ENCODE measurements at places on chromosomes 3 and 15.

DNA sequence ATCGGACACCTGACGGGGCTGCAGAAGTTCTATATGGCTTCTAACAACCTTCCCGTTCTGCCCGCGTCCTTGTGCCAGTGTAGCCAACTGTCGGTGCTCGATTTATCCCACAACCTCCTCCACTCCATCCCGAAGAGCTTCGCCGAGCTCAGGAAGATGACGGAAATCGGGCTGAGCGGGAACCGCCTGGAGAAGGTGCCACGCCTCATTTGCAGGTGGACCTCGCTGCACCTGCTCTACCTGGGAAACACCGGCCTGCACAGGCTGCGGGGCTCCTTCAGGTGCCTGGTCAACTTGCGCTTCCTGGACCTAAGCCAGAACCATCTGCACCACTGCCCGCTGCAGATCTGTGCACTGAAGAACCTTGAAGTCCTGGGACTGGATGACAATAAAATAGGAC lies 9.8 kb upstream of the LRRC34 start:
- DNase-seq, result no peak

- DNase-seq, result no peak
These were observed 64.5 kb downstream of the TCF12 start for GRCh38 chr15:56982987-56983386.

DNA sequence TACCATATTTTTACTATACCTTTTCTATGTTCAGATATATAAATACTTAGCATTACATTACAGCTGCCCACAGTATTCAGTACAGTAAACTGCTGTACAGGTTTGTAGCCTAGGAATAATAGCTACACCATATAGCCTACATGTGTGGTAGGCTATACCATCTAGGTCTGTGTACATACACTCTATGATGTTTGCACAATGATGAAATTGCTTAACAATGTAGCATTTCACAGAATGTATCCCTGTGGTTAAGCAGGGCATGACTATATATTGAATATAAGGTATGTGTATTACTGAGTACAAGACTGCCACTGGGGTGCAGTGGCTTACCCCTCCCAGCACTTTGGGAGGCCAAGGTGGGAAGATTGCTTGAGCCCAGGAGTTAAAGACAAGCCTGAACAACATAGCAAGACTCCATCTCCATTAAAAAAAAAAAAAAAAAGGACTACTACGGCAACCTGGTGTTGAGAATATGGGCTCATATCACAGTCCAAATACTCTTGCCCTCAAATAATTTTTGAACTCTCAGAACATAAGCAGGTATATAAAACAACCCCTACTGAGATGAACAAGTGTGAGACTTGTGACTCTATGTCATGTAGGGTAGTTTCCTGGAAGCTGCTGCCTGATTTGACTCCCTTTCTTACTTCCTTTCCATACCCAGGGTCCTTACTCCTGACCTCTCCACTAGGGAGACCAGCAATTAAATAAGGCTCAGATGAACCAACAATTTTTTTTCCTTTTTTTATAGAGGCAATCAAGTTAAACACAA lies 4.8 kb downstream of the PPP1R14D start:
- no peak for DNase-seq

- DNase-seq, result no peak
These were observed 372.1 kb upstream of the ARHGEF26 start for GRCh38 chr3:153749070-153749610.

- DNase-seq, result no peak
These were observed 30.7 kb downstream of the NPTN start for GRCh38 chr15:73602446-73602843.

DNA sequence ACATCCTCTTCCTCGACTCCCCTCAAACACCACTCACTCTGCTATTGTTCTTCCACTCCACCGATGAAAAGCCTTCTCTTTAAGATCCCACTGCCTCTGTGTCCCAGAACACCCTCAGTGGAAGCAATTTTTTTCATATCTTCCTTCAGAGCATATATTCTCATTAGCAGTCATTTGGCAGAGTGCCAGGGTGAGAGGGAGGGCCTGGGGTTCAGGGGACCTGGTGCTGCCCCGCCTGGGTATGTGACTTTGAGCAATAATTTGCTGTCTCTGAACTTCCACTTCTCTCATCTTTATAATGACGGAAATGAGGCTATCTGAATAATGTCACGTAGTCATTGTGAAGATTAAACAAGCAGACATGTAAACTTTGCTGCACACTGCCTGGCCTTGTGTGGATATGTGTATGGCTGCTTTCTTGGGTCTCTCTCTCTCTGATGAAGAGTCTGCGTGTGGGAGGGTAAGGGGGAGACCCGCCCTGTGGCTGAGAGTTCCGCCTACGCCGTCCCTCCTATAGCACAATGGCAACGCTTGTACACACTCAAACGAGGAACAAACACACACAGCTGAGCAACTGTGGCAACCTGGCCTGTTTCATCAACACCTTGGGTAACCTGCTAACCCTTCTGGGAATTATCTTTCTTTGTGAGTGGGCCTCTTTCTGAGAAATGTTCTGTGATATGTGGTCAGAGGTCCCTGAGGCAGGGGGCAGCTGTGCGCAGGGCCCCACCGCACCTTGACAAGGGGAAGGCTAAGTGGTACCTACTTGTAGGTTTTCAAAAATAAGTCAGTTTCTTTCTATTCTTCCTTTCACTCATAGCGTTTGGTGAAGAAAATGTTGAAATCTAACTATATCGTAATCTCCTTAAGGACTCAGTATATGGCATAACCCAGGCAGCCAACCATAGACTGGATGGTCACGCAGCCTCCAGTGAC lies 369.8 kb downstream of the SV2B start:
- no peak for DNase-seq

DNA sequence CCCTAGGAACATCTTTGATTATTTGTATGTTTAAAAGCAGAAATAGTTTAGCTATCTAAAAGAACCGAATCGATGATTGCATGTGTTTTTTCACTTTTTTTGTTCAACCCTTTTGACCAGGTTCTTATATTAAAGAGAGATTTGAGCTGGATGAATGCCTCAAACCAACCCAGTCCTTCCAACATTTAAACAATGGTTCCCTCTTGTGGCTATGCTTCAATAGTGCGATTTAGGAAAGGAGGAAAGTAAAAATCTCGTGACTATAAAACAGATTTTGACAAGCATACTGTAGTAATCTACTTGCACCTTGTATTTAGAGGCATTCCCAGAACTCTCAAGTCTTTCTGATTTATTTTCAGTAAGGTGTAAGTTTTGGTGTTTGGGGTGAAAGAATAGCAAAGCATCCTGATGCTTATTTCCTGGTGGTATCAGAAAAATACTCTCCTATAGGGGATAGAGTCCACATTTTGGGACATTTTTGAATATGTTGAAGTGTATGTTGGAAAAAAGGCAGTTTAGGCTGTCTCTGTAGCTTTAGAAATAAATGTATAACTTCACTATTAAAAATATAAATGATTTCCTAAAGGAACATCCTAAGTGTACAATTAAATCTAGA lies 159.6 kb upstream of the KCNH8 start:
- DNase-seq, result no peak

DNA sequence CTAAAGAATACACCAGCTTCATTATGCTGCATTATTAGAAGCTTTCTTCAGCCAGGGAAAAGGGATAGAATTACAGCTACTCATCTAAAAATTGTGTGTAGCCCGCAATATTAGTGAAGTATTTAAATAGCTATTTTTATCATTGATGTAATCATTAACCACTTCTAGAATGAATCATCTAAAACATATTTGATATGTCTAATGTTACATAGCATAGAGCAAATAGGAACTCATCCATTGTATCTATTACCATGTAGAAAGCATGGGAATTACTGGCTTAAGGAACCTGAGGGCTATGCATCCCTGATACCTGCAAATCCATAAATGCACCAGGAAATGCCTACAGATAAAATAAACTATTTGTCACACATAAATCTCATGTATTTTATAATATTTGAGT lies 54.5 kb upstream of the VGLL3 start:
- DNase-seq, result no peak

- DNase-seq, result no peak
These were observed 30.7 kb downstream of the SEMA7A start for GRCh38 chr15:74402873-74403587.

DNA sequence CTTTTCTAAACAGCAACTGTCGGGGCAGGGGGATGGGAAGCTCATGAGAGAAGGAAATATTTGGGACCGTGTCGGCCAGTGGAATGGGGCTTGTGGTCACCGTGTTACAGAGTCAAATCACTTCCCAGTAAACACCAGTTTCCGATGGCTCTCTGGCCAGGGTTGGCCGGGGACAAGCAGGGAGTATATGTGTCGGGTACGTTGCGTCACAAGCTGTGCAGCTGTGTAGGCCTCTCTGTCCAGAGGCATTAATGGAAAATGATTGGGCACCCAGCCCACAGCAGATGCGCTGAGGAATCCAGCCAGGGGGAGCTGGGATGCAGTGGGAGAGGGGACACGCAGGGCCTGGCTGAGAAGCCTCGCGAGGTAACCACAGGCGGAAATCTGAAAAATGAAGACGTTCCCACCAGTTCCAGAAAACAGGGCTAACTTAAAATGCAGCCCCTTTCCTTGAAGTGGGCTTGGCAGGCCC lies 15.8 kb upstream of the ALDH1A3 start:
- no peak for DNase-seq

DNA sequence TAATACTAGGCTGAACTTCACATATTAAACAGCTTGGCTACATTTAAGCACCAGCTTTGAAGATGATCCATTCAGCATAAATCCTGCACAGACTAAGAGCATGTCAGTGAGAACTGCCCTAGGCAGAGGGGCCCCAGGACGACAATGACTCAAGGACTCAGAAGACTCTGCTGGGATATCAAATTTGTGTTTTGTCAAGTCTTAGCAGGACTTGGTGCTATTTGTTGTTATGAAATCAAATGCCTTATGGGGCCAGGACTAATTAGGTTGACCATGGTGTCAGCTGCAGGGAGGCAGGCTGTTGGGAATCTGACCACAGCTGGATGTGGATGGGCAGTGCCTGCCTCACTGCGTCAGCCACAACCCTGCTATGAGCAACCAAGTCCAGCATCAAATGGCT lies 91.8 kb downstream of the RYR3 start:
- DNase-seq, result no peak

GRCh38 chr3:127671523-127672428 lies 976 bp upstream of the ABTB1 start:
- no peak for DNase-seq

DNA sequence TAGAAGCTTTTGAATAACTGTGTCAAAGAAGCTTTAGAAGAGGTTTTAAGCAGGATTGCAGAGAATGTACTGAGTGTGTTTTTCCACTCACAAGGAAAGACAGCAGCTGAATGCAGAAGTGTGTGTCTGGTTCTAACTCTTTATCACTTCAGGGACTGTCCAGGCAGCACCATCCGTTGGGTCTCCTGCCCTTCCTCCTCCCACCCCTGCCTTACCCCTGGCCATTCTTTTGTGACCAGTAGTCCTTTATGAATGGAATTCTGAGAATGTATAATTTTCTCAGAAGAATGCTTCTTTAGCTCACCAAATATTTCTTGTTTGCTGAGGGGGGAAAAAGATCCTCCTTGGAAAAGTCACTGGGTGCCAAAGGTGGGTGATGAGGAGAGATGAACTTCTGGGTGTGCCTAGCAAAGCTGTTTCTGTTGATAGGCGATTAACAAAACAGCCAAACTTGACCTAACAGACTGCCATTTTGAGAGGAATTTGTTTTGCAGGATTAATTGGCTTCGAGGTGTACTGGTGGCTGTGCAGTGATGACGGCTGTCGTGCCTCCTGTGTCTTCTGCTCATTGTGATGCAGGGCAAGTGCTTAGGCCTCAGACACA lies 70.9 kb downstream of the IGF1R start:
- no peak for DNase-seq

GRCh38 chr15:34773917-34774316 lies 19.1 kb upstream of the GJD2 start:
- no peak for DNase-seq

DNA sequence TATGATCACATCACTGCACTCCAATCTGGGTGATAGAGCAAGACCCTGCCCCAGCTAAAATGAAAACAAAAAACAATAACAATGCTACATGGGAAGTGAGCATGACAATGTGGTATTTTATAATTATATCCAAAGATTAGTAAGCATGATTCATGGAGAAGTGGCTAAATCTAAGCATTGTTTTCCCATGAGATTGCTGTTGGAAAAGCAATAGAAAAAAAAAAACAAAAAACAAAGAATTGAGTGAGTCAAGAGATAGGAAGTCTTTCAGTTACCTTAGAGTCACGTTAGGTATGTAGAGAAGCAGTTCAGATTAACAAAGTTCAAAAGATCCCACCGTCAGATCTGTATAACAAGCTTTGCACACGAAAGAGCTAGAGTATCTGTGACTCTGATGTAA lies 210.3 kb upstream of the CNTN6 start:
- no peak for DNase-seq

- no peak for DNase-seq
These were observed 197.5 kb upstream of the TSC22D2 start for GRCh38 chr3:150210461-150211110.

GRCh38 chr15:77866186-77866585 lies 211.3 kb downstream of the TBC1D2B start:
- no peak for DNase-seq

GRCh38 chr3:1710663-1711062 lies 388.0 kb upstream of the CNTN4 start:
- no peak for DNase-seq

GRCh38 chr15:28933710-28934445 lies 48.1 kb downstream of the APBA2 start:
- no peak for DNase-seq

GRCh38 chr3:47035645-47036044 lies 56.2 kb downstream of the NBEAL2 start:
- no peak for DNase-seq

GRCh38 chr3:141231952-141232823 lies 563 bp downstream of the PXYLP1 start:
- DNase-seq, result no peak

DNA sequence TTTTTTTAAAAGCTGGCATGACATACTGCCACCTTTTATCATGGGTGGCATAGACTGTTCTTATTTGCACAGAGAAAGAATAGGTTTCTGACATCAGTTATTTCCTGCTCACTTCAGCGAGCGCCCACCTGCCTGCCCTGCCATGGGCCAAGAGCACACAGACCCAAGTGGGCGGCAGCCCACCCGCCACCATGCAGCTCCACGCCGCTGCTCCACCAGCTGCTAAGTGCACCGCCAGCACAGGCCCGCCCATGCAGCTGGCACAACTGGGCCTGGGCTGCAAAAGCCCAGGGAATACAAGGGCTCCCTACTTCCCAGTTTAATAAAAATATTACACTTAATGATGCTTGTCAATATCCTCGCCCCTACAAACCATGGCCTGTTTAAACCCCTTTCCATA lies 15.4 kb downstream of the ZNF148 start:
- no peak for DNase-seq

- no peak for DNase-seq
These were observed 25.3 kb downstream of the FBXO22 start for GRCh38 chr15:75928680-75929608.

GRCh38 chr3:197432384-197433127 lies 123.2 kb downstream of the BDH1 start:
- no peak for DNase-seq

DNA sequence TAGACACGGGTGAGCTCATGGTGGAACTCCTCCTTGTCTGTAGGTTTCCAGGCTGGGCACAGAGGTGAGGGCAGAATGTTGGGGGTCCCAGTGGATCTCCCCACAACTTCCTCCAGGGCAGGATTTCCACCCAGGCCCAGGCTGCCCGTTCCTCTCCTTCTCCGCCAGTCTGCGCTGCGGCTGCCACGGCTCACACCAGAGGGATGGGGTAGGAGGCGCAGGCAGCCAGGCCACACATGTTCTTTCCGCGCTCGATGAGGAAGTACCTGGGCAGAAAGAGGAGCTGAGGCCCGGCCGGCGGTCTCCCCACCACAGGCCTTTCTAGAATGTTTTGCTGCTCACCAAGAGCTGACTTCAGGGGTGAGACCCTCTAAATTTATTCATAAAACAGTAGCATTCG lies 22.9 kb downstream of the CTSH start:
- DNase-seq, result no peak
